ENCODE measurements at places on chromosomes 7 and 10.

- no peak for DNase-seq
Observed at GRCh38 chr7:65962033-65962432, 20.0 kb downstream of the GUSB start.

DNA sequence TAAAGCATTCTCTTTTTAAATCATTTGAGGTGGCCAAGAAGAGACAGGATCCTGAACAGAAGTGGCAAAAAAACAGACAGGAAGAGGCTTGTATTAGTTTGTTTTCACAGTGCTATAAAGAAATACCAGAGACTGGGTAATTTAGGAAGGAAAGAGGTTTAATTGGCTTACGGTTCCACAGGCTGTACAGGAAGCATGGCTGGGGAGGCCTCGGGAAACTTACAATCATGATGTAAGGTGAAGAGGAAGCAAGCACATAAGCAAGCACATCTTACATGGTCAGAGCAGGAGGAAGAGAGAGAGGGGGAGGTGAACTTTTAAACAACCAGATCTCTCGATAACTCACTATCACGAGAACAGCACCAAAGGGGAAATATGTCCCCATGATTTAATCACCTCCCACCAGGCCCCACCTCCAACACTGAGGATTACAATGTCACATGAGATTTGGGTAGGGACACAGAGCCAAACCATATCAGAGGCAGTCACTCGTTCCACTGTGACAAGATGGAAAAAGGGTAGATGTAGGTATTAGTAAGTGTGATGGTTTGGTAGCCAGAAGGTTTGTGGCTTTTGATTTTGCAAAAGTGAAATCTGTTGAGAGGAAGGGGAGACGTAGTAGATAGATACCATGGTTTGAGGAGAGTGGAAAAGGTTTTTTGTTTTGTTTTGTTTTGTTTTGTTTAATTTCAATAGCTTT, 5.1 kb downstream of the MSRB2 start:
- no peak for DNase-seq

DNA sequence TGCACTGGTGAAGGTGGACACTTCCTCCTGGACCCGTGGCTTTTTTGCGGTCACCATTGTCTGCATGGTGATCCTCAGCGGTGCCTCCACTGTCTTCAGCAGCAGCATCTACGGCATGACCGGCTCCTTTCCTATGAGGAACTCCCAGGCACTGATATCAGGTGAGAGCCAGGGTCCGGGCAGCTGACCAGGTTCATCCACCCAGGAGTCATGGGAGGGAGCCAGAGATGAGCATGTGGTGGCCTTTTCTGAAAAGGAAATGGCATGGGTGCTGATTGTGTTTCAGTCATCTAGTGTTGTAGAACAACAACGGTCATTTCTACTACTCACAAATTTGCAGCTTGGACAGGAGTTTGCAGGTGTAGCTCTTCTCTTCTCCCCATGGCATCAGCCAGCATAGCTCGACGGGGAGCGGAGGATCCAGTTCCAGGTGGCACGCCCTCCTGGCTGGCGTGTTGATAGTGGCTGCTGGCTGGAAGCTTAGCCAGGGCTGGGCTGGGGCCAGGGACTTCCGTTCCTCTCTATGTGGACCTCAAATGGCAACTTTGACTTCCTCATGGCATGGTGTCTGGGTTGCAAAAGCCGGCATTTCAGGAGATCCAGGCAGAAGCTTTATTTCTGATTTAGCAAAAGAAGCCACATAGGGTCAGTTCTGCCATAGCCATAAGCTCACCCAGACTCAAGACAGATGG, 32.7 kb downstream of the SLC29A3 start:
- no peak for DNase-seq

DNA sequence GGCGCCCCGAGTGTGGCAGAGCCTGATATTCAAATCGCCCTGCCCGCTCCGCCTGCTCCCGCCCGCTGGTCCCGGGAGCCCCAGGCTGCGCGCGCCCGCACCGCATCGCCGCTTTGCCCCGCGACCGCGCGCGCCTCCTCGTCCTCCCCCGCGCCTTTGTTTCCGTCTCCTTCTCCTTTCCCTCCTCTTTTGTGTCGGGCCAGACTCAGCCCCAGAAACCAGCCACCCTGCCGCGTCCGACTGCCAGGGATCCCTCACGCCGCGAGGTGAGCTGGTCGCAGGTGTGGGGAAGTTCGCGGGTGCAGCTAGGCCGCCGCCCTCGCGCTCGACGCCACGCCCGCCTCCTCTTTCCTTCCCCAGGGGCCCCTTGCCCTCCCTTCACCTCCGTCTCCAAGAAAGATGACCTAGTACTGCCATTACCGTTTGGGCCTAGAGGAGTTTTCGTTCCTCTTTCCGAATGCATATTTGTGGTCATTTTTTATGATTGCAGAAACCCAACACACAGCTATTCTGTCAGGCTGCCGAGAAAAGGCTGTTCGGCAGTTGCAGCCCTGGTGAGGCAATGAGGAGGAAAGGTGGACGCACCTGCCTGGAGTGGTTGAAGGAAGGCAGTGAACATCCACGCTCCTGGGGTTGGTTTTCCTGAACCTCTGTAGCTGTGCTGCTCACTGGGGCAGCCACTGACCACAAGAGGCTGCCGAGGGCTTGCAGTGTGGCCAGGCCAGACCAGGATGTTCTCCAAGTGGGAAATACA, 107.3 kb downstream of the SNX10 start:
- DNase-seq, result peak; percentile 11

GRCh38 chr7:26794541-26794940, 69.8 kb downstream of the SKAP2 start:
- DNase-seq, result no peak

DNA sequence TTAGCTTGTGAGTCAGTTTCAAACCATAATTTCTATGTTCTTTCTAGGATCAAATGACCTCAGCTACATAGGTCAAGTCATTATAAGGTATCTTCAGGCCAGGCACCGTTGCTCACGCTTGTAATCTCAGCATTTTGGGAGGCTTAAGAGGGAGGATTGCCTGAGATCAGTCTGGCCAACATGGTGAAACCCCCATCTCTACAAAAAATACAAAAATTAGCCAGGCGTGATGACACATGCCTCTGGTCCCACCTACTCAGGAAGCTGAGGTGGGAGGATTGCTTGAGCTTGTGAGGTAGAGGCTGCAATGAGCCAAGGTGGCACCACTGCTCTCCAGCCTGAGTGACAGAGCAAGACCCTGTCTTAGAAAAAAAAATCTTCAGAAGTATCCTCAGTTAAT, 362.3 kb downstream of the GATA3 start:
- no peak for DNase-seq

GRCh38 chr10:91163269-91163868, 57.1 kb upstream of the PCGF5 start:
- peak; percentile 51 for DNase-seq

DNA sequence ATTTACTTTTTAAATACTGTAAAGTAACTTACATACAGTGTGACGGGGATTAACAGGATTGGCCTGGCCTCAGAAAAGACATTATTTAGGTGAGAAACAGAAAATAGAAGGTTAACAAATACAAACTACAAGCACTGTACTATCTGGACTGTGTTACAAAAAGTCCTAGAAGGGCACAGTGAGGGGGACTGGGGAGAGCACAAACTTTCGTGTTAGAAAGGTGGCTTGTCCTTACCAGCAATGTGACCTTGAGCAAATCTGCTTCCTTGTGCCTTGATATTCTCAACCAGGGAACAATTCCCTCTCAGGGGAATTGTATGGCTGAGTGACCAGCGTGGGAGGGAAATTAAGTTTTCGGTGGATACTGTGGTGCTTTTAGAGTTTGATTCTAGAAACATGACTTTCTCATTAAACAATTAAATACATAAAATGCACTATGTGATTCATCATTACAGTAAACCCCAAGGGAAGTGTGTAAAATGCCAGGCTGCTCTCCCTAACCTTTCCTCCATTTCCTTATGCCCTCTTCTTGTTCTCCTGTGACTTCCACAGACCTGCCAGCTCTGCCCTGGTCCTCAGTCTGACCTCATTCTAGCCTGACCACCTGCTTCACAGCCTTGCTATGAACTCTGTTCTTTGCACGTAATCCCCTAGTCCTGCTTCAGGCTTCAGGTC, 57.7 kb downstream of the OSBPL3 start:
- no peak for DNase-seq

- DNase-seq, result no peak
Observed at GRCh38 chr7:48096273-48096672, 7.2 kb downstream of the UPP1 start.

DNA sequence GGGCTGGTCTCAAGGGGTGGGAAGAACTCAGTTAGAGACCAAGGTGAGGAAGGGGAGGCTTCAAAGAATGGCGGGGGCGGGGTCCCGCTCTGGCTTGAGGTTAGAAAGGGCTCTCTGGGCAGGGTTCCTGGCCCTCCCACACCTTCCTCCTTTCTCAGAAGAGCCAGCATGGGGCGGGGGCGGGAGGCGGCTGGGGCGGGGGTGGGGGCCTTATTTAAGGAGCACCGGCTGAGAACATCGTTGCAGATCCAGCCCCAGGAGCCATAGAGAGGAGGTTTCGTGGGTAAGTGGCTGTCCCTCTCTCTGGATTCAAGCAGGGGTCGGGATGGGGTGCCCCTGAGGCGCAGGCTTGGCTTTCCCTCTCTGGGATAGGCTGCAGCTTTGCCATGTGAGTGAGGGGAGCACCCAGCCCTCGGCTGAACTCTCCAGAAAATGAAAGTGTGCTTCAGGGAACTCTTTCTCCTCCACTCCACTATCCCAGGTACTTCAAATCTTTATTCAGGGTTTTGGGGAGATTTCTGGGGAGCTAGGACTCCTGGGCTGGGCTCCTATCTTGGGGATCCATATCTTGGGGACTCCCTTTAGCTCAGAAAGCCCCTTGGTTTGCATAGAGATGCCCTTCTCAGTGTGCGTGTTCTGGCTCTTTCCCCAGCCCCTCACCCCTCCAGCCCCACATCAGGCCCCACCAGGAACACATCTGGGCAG, 3.3 kb upstream of the CUEDC2 start:
- no peak for DNase-seq

DNA sequence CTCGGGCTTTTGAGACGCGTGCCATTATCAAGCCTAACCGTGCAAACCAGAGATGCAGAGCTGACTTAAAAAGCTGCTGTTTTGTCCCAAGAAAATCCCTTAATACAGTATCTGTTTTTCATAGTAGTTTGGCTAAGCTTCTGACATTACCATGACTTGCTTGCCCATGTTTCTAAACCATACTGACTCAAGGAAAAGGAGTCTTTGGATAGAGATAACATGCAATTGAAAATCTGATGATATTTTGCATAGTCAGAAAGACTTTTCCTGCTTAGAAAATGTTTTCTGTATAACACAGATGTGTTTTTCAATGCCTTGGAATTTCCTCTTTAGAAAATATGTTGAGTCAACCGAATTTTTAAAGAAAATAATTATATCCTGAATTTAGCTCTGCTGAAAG, 21.5 kb upstream of the AKR1E2 start:
- no peak for DNase-seq

GRCh38 chr10:83539528-83540308, 599.6 kb upstream of the GHITM start:
- no peak for DNase-seq

DNA sequence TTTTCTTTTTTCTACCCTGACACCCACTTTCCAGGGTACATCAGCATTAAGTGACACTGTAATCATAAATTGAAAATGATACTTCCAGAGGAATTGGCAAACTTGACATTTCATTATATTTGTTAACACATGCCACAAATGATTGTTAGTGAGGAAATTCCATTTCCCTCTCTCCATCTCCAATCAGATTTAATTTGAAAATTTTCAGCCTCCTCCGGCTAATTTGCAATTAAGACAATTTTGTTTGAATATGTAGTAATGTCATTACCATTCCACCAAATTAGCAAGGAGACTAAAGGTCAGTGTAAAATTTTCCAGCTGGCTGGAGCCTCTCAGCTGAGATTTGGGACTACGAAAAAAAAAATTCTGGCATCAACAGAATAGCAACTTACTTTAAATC, 242.7 kb downstream of the FOXP2 start:
- no peak for DNase-seq

Measured in stimulated activated CD8-positive, alpha-beta memory T cell treated with anti-CD3 and anti-CD28 coated beads, Interleukin-7, amount 100 ng/mL, for 48 hours (primary cell).